ENCODE measurements at places on chromosomes 12 and 14.

DNA sequence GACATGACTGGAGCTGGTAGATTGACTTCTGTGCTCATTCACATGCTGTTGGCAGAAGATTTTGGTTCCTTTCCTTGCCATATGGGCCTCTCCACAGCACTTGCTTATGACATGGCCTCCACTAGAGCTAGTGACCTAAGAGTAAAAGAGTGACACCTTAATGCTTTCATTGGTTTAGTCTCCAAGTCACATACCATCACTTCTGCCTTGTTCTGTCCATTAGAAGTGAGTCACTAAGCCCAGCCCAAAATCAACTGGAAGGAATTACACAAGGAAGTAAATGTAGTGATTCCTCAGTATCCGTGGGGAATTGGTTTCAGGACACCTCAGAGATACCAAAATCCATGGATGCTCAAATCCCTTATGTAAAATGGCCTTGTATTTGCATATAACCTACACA is 81.3 kb downstream of the PPHLN1 start:
- DNase-seq, result no peak

DNA sequence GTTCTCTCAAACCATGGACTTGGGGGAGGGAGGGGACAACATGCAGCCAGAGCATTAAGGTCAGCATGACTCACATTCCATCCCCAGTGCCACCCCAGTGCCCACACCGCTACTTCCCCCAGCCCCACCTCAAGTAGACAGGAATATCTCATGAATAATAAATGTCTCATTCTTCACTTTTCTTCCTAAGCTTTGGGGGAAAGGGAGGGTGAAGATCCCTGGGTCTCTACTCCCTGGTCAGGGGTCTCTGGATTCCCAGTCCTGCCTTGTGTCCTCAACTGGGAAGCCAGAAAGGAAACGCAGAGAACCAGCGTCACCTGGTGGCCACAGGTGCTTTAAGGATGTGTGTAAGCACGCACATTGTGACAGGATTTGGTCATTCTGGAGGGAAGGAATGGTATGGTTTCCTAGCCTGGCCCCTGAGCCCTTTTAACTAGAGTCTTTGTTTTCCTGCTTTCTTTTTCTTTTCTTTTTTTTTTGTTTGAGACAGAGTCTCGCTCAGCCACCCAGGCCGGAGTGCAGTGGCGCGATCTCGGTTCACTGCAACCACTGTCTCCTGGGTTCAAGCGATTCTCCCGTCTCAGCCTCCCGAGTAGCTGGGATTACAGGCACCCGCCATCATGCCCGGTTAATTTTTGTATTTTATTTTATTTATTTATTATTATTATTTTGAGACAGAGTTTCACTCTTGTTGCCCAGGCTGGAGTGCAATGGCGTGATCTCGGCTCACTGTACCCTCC is 3.4 kb downstream of the GPR84 start:
- DNase-seq, result peak; percentile 68

- DNase-seq, result no peak
These were observed 44.6 kb downstream of the BMP4 start for GRCh38 chr14:53912021-53912420.

DNA sequence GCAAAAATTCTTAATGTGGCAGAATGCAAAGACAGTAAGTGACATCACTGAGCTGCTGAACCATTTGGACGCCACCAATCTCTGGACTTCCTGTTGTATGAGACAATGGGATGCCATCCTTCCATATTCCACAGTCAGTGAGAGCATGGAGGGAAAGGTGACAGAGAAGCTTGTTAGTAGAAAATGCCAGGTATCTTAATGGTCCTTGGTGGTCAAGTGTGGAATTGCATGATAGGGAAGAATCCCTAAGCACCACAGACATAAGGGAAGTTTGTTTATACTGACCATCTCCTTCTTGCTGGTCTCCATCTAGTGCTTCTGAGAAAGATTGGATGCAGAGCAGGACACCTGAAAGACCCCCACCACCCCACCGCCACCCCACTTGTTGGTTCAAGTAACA is 1410.0 kb upstream of the TMEM132C start:
- no peak for DNase-seq

- no peak for DNase-seq
These were observed 243.0 kb upstream of the DIO3 start for GRCh38 chr14:101318271-101318670.

DNA sequence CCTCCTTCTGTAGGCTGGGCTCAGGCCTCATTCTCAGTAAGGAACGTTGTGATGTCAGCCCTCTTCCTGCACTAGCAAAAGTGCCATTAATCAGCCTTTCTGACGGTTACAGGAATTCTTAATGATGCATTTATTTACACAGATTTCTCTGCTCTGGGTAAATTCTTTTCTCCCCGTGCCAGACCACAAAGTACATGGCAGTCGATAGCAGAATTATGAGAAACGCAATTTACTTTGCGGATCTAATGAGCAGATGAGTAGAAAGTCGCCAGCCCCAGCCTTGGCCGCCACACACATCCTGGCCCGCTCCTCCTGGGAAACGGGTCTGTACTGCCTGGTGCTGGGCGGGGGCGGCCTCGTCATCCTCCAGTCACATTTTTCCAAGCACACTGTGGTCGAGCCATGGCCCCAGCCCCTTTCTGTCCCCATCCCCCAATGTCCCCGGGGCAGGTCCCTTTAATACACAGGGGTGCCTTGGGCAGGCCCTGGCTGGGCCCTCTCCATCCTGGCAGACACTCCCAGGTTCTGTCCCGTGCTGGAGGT is 25.9 kb downstream of the NOC4L start:
- DNase-seq, result no peak

DNA sequence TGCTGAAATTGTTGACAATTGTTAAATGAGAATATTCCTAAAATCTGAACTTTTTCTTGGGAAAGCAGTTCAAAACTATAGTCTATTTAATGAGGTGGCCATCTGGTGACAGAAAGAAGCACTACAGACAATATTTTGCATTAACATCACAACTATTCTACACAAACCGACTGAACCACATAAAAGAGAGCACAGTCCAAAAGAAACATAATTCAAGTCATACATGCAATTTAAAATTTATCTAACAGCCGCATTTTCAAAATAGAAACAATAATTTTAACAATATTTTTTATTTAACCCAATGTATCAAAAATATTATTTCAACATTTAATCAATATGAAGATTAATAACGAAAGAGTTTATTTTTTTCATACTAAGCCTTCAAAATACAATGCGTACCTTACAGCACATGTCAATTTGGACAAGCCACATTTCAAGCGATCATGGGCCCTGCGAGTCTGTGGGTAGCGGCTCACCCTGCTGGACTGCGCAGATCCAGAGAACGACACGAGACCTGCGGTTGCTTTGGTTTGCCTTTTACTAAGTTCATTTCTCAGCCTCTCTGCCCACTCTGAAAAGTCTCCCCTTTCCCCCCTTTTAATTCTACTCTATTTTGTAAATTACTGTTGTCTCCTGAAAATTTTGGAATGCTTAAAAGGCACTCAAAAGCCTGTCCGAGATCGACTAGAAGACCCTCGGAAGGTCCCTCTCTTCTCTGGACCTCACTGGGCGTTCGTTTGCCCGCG is 947 bp upstream of the LRRC9 start:
- DNase-seq, result peak; percentile 32

GRCh38 chr14:85852906-85853305 is 323.0 kb downstream of the FLRT2 start:
- no peak for DNase-seq

DNA sequence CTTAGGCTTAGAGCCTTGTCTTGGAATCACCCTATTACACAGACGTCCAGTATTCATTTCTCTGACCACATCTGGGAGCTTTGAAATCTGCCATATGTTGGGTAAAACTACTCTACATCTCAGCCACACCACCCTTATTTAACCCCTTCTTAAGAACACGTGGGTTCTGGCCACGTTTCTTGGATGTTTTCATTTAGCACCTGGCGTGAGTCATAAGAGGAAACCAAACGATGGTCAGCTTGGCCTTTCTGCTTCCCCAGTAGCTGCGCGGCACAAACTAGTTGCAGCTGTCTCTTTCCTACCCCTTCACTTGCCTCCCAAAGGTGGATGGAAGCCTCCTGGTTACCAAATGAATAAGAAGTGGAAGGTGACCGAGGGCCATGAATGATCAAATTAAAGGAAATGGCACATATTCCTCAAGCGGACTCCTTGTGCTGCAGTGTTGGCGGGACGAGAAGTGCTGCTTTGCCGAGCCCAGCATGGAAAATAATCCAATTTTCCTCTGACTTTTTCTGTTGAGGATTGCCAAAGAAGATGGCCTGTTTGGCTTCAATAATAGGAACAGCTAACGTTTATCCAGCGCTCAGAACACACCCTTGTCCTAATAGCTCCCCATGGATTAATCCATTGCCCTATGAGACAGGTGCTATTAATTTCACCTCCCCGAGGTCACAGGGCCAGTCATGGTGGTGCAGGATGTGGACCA is 154.1 kb downstream of the ZNF664 start:
- DNase-seq, result no peak

Measured in activated T-cell treated with anti-CD3 and anti-CD28 coated beads, Interleukin-2, amount 50 U/mL, for 24 hours (primary cell).